ENCODE measurements at places on chromosomes 3 and 15.

GRCh38 chr3:33312361-33312760 lies 35.1 kb downstream of the FBXL2 start:
- DNase-seq = no peak

DNA sequence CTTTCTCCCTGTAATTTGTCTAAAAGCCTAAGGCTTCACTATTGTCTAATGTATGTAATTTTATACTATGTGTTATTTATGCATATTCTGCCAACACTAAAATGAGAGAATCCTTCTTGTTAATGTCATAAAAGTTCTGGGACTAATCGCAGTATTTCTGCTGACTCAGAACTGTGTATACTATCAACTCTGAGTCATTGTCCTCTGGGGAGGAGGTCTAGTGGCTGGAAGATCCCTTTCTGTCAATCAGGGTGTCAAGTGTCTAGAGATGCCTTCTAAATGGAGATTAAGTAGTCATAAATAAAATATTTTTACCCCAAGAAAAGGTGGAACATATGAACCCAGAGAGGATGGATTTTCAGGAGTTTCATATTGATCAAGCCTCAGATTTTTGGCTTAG lies 473.4 kb downstream of the AGBL1 start:
- DNase-seq = no peak

- no peak for DNase-seq
Measured at GRCh38 chr3:45269952-45270351, 43.9 kb upstream of the TMEM158 start.

GRCh38 chr3:29668728-29669127 lies 387.9 kb downstream of the RBMS3 start:
- no peak for DNase-seq

GRCh38 chr15:29071882-29072273 lies 186.1 kb downstream of the APBA2 start:
- no peak for DNase-seq

DNA sequence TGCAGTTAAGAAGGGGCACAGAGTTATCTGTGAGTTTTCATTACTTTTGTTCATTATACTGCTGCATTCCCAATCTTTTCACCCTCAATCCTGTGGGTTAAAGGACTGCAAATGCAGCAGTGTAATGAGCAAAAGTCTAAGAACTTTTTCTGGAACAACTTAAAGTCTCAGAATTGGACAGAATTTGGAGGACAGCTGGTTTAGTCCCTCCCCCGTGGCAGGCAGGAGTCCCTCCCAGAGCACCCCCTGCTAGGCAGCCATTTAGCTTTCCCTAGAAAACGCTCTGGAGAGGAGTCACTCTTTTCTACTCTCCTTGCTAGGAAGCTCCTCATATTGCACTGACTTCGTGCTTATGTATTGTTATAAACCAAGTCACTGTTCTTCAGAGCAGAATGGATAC lies 156.3 kb upstream of the UBE2E1 start:
- DNase-seq = no peak

GRCh38 chr3:152549263-152549662 lies 280.5 kb downstream of the MBNL1 start:
- no peak for DNase-seq

- no peak for DNase-seq
Measured at GRCh38 chr3:126013751-126014156, 44.8 kb downstream of the ROPN1B start.

- DNase-seq = no peak
Measured at GRCh38 chr3:106065831-106066230, 197.0 kb upstream of the CBLB start.

GRCh38 chr3:171511450-171511849 lies 51.2 kb upstream of the TNIK start:
- no peak for DNase-seq

GRCh38 chr3:172580680-172581401 lies 57.6 kb upstream of the TNFSF10 start:
- no peak for DNase-seq

DNA sequence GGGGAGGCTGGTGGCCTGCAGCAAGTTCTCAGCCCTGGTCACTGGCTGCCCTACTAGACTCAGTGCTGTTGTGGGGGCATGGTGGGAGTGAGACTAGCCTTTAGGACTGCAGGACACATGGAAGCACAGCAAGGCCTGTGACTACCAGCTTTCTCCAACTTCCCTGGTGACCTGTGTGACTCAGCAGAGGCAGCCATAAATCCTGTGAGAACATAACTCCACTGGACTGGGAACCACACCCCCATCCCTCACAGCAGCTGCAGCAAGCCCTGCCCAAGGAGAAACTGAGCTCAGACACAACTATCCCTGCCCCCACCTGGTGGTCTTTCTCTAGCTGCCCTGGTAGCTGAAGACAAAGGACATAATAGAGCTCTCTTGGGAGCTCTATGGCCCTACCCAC lies 111.3 kb downstream of the DCLK3 start:
- DNase-seq = no peak

GRCh38 chr3:182925330-182925943 lies 54.9 kb downstream of the DCUN1D1 start:
- no peak for DNase-seq
